ENCODE measurements at places on chromosomes 7 and 10.

GRCh38 chr10:8712656-8713055 lies 658.2 kb downstream of the GATA3 start:
- no peak for DNase-seq

DNA sequence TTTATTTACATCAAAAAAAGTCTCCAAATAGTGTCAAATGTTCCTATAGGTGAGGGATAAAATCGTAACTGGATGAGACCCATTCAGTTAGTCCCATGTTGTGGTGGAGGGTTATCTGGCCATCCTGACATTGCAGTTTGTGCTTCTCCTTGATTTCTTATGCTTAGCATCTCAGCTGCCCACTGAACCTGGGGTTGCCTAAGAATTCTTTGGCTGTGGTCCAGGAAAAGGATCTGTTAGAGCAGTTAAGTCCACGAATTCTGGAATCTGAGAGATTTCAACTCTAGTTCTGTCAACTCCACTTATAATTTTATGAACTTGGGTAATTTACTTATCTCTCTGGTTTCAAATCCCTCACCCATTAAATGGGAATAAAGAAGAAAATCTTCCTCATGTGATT lies 1673.4 kb downstream of the REEP3 start:
- peak; percentile 1 for DNase-seq

- DNase-seq = no peak
Observed at GRCh38 chr10:79047875-79048638, 20.7 kb upstream of the ZMIZ1 start.

DNA sequence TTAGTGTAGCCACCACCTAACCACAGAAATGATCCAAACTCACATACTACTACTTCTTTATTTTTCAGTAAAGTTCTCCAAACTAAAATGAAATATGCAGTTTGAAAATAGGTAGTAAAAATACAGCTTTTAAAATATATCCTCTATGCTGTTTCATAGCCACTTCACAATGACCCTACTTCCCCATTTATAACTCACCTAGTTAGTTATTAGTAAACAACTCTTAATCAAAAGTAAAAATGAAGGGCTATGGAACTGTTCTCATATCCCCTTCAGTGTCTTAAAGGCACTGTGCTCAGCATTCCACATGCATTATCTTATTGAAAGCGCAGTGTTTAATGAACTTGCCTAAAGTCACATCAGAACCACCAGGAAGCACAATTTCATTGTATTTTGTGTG lies 43.5 kb downstream of the KMT2C start:
- no peak for DNase-seq

GRCh38 chr10:6171881-6172695 lies 30.6 kb upstream of the PFKFB3 start:
- peak; percentile 95 for DNase-seq

DNA sequence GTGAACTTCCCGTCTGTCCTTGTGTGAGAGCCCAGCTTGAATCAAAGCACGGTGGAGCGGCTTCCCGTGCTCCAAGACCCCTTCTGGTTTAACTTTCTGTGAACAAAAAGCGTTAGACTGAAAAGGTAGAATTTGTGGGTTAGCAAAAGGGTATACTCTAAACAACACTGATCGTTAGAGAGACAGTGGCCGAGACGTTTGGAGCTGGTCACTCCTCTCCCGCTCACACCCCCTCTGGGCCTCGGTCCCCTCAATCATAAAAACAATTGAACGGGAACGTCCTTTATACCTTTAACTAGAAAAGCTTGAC lies 502 bp downstream of the PRKRIP1 start:
- DNase-seq = no peak

DNA sequence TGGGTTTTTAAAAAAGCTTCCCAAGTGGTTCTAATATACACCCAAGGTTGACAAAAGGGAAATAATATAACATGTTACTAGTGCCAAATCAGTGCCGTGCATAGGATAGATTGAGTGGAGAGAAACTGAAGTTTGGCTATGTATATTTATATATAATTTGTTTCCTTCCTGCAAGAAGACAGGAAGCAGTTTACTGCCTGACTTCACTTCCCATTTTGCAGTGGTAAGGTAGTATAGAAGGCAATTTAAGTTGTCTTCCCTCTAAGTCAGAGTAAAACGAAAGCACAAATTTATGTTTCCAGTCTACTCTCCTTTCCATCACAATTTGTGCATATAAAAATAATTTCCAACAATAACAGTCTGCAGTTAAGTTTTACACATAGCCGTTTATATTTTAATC lies 3.4 kb upstream of the HYCC1 start:
- DNase-seq = no peak

DNA sequence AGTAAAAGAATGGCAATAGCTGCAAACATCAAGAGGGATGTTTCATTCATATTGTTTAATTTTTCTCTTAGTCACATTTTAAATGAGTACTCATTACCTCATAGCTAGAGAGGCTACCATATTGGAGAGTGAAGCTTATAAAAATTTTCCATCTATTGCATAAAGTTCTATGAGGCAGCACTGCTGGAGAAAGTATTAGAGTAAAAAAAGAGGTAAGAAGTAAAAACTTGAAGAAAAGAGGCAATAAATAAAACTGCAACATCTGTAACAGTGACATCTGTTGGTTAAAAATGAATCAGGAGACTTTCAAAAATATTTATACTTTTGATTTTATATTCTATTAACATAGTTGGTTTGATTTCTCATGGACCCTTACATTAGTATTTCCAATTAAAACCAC lies 284.5 kb upstream of the SEMA3D start:
- no peak for DNase-seq

DNA sequence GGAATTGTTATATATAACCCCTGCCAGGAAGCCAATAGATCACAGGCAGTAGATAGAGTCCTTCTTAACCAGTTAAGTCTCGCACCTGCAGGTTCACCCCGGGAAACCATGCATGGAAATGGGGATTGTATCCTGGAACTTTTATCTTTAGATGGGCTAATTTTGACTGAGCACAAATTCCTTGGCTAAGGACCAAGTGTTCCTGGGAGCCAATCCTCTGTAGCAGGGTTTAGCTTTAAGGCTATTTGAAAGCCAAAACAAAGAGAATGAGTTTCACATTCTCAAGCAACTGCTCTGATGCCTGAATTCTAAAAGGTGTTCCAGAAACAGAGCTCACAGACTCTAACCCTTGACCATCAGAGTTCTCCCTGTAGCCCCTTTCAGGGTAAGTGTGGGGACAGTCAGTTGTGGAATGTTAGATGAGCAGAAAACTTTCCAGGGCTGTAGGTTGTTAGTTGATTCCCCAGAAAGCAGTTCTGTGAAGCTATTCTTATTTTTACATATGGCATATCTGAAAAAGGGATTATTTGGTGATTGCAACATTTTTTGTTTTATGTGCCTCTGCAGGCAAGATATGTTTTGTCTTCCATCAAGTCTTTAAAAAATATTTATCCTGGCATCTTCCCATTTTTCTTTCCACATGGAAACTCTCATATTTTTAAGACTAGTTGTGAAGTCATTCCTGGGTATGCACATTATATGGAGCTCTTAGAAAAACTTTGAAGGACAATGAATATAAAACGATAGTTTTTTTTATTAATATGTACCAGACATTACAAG lies 16.2 kb upstream of the NPVF start:
- DNase-seq = no peak

GRCh38 chr10:1416456-1417037 lies 320.8 kb downstream of the ADARB2 start:
- DNase-seq = no peak

DNA sequence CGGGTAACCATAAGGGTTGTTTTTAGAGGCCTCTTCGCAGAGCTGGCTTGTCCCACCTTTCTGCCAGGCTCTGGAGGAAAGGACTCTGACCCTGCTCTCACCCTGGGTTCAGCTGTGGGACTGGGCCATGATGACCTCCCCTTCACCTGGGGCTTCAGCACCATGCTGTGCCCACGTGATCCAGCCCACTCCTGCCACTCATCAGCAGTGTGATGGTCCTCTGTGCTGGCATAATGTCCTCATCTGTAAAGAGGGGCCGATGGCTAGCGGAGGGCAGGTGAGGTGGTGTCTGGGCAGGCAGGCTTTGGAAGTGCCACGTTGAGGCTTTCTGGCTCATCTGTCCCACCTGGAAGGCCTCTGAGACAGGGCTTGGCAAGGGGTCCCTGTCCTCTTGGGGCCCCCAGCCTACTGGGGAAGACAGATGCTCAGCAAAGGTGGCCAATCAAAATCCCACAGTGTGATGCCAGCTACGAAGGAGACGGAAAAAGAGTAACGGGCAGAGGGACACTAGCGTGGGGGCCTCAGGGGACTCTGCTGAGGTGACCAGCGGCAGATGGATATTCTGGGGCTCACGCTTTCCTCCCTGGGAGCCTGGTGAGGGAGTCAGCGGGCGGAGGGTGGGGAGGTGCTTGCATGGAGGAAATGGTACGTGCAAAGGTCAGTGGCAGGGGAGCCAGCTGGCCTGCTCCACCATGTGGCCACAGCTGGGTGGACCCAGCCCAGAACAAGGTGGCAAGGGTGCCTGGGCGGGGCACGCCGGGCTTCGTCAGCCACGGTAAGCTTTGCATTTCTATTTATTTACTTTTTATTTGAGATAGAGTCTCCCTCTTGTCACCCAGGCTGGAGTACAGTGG lies 5.4 kb downstream of the LRWD1 start:
- DNase-seq = no peak

- DNase-seq = peak; percentile 22
Observed at GRCh38 chr7:76201732-76202665, at the start of gene SRRM3. Gene SRRM3, plus strand, starts transcription at chr7:76201896. Its CDS starts 33,171 bp downstream, at chr7:76235067.

GRCh38 chr10:62637249-62638061 lies 167.1 kb upstream of the ADO start:
- peak; percentile 55 for DNase-seq

GRCh38 chr7:44379366-44380188 lies 54.2 kb upstream of the CAMK2B start:
- DNase-seq = no peak

DNA sequence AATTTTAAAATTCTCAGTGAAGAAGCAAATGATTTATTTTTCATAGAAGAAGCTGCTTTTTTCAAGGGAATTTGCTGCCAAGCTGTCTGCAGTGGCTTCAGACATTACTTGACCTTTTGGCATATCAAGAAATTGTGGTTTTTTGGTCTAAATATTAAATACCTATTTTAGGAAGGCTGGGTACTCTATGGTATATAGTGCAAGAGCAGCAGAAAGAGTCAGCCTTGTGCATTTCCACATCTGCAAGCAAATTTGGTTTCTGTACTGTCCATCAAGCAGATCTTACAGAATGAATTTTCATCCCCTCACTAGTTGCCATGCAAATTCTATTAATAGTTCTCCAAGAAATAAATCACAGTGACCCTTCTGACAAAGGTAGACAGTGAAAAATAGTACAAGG lies 222.0 kb downstream of the BICC1 start:
- no peak for DNase-seq

DNA sequence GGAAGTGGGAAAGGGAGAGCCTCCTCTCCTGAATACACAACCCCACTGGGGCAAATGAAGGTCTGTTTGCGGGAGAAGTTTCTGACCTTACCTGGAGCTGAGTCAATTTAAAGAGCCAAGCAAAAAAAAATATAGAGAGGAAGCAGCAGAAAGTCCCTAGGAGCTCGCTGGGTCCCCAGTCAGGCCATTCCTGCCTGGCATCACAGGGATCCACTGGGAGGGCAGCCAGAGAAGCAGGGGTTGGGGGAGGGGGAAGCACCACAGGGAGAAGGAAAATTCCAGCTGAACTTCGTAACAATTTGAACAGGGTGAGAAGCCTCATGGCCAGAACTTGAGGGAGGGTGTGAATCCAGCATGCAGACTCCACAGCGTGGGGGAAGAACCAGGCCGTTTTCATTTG lies 298.7 kb downstream of the LRRTM3 start:
- DNase-seq = no peak

GRCh38 chr10:7432884-7433726 lies 22.3 kb upstream of the SFMBT2 start:
- no peak for DNase-seq

Data from brain microvascular endothelial cell (primary cell).